LoVo (cell line): ENCODE measurements at places on chromosomes 11 and 22.
A peak's percentile ranks its signal among the peaks of the same experiment; 100 is the strongest.

- no peak for DNase-seq
Measured at GRCh38 chr11:69104212-69104855, 51.4 kb upstream of the SMIM38 start.

DNA sequence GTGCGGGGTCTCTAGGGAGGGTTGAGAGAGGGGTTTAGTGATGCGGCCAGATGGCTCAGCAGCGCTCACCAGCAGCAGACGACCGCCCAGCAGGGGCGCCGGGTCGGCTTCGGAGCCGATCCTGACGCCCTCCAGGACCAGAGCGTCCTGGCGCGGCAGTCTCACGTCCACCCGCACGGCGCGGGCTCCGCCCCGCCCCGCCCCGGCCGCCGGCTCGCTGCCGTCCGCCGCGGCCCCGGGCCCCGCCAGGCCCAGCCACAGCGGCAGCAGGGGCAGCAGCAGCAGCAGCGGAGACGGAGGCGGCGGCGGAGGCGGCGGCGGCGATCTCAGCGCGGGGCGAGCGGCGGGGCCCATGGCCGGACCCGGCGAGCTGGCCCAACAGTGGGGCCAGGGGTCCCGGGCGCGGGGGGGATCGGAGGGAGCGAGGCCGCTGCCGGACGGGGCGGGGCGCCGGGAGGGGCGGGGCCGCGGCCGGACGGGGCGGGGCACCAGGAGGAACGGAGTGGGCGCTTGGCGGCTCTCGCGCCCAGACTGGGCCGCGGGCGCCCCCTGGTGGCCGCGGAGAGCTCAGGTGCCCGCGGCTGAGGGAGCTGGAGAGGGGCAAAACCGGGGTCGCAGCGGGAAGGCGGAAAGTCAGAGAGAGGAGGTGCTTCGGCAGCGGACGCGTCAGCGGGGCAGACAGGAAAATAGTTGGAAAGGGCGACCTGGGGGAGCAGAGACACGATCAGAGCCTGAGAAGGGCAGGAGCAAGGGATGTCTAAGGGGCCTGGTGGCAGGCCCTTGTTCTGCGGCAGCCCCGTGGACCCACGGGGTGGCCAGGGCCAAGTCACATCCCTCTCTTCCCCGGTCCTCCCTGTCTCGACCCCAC lies at the start of gene RNF215:
TSS of gene RNF215 (minus strand) at position 452 of the 868 bp plus-strand sequence. CDS start at position 354, 98 bp downstream.
- peak; percentile 86 for DNase-seq

DNA sequence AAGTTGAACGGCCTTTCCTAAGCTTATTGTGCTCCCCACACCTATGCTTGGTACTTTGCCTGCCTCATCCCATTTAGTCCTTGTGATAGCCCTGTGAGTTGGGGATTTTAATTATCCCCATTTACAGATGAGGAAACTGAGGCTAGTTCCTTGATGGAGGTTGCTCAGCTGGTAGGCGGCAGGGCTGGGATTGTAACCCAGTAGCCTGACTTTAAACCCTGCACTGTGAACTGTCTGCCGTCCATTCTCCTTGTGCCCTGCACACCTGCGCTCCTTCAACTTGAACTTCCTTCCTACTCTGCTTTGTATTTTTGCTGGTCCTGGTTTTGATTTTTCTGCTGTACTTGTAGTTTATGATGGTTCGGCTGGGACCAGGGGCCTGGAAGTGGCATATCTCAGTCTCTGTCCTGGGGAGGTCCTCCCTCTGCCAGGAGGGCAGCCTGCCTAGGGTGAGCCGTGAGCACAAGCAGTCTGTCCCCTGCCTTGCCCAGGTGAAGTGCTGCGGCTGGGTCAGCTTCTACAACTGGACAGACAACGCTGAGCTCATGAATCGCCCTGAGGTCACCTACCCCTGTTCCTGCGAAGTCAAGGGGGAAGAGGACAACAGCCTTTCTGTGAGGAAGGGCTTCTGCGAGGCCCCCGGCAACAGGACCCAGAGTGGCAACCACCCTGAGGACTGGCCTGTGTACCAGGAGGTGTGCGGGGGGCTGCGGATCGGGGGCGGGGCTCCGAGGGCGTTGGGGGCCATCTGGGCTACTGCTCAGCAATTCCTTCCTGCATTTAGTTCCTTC lies 52.4 kb downstream of the CD82 start:
- DNase-seq = no peak

GRCh38 chr11:68843052-68843561 lies 1.4 kb upstream of the CPT1A start:
- DNase-seq = no peak

GRCh38 chr22:48713272-48714205 lies 1114.1 kb downstream of the BRD1 start:
- DNase-seq = no peak

DNA sequence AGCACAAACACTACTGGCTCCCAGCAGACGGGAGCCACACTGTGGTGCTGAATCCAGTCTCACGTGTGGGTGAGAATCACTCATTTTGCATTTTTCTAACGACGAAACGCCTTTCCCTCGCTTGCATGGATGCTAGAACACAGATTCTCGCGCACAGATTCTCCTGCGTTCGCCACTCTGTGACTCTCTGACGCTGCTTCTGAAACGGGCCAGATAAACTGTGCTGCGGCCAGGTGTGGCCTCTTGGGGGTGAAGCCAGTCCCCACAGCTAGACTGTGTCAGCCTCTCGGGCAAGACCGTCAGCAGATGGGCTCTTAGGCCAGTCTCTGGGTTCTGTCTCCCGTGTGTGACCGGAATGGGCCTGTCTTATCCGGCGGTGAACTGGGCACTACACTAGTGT lies 44.6 kb downstream of the TRMU start:
- no peak for DNase-seq

DNA sequence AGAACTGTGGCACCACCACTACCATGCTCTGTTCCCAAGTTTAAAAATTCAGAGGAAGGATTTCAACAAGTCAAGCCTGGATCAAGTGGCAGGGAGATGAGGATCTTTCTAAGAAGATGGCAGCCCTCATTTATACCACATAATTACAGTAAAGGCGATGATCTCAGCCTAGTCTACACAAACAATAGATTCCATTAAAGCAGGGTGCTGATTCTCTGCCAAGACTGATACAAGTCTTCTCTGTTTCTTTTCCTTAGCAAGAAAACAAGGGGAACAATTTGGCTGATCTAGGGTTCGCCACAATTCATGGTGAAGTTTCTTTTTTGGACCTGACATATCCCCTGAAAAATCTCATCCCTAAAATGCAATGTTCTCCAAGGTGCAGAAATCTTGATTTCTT lies 73.9 kb downstream of the PPFIBP2 start:
- DNase-seq = no peak

DNA sequence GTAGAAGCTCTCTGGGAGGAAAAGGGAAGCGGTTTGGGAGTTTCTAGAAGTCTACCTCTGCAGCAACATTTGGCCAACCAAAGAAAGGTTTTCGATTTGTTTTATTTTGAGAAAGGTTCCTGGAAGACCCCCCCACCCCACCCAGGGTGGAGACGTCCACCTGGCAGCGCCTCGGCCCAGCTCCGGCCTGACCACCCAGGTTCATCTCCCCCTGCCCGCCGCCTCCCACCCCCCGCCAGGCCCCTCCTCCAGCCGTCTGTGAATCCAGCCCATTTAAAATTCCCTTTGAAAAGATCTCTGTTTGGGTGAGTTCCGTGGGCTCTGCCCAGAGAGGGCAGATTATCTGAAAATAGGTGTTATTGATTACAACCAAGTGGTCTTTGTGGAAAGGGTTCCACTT lies 43.3 kb downstream of the KCNJ1 start:
- DNase-seq = no peak

GRCh38 chr11:115462757-115463156 lies 41.5 kb downstream of the CADM1 start:
- DNase-seq = no peak
